ENCODE measurements at places on chromosomes 7 and 10. TPM values are rescaled to one million over a fixed set of nuclear protein-coding genes. Genes with fewer than 3 reads are reported as not detected.

IFIT1B gene
- total RNA-seq, result not detected

CYP2C19 gene
- not detected for total RNA-seq

CYP3A7 gene
- total RNA-seq, result not detected

DNA sequence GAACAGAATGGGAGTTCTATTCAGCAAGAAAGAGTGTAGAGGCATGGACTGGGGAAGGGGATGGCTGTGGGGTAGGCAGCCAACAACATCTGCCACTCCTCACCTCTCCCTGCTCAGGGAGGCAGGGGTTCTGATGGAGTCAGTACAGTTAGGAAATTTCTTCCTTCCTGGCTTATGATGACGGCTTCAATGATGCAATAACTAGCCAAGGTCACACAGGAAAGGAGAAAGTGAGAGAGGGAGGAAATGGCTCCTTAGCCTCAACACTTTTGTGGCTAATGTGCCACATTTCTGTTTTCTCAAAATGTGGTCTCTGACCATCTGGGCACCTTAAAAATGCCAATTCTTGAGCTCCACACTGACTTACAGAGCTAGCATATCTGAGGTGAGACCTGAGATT is 79.3 kb upstream of the PDZD8 start:
- ATAC-seq, result no peak

- ATAC-seq, result no peak
These were observed 21.8 kb downstream of the SLC35G1 start for GRCh38 chr10:93915598-93915997.

DNA sequence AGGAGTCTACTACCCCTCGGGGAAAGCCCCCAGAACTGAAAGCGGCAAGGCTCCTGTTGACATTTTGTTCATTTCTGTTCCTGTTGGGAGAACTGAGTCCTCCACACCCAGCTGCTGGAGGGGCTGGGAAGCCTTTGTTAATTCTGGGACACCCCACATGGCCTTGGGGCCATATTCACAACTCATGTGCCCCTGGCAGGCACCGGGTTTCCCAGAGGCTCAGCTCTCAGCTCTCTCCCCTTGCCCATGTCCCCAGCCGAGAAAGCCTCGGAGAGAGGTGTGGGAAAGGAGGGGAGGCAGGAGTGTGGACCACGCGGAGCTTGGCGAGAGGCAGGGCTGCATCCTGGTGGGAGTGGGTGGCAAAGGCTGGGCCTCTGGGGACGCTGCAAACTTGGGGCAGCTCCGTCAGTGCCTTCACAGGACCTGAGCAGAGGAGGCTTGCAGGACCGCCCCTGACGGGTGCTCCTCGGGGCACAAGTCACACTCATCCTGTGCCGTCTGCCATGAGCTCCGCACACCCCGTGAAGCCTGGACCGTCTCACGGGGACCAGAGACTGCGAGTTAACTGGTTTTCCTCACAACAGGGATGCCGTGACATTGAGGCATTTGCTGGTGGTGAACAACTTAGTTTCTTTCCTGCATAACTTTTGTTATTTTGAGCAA is 140.9 kb downstream of the DNAJB6 start:
- ATAC-seq, result no peak

DNA sequence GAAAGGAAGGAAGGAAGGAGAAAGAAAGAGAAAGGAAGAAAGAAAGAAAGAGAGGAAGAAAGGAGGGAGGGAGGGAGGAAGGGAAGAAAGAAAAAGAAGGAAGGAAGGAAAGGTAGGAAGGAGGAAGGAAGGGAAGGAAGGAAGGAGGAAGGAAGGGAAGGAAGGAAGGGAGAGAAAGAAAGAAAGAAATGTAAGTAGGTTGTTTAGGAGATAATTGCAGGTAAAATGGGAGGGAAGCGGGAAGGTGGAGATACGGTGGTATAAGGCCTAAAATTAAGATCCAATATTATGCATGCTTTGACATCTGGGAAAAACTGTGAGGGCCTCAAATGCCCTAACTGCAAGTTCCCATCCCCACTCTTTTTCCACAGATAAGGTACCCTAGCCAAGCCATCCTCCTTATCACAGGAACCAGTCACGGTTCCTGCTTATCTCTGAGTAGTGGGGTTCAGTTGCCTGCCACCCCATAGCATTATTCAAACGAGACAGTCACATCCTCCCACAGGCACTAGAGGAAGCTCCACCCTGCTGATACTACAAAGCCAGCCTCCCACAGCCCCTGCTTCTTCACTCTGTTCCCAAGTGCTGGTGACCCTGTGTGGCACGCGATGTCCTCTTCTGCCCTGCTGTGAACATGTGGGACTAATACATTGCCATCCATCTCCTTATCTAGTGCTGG is 28.7 kb downstream of the ST8SIA6 start:
- ATAC-seq, result no peak

- ATAC-seq, result no peak
These were observed 1210.5 kb upstream of the SORCS1 start for GRCh38 chr10:108374991-108375390.

DNA sequence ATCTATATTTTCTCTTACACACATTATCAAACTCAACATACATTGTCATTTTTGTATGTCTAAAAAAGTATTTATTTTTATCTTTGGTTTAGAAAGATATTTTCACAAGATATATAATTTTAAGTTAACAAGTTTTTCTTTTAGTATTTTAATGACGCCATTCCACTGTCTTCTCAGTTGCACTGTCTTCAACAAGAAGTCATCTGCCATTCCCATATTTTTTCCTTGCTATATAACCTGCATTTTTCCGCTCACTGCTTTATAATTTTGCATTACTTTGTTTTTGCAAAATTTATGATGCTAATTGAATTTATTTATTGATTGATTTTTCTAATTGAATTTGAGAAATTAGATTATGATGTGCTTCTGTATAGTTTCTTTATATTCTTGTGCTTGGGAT is 357.8 kb upstream of the RNF32 start:
- ATAC-seq, result no peak

DNA sequence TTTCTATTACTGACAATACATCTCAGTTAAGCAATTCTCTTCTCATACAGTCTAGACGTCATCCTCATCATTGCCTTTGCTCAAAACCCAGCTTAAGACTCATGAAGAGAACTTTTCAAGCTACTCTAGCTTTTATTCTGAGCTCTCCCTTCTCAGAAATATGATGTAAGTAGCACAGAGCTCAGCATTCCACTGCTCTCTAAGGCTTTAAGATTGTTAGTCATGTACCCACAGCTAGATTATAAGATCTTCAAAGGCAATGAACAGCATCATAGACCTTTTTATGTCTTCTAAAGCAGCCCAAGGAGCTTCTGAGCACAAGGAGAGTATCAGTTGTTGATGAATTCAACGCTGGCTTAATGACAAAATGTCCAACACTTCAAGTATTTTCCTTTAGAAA is 119.3 kb downstream of the NRP1 start:
- no peak for ATAC-seq

Data from gastroesophageal sphincter (tissue), 4 donors.